Ammon's horn (tissue), 1 donor: ENCODE measurements at places on chromosomes 2 and 18.

- DNase-seq: no peak
Observed at GRCh38 chr2:70986499-70987189, 8.0 kb downstream of the TEX261 start.

GRCh38 chr2:238216651-238217184 lies 13.2 kb upstream of the ILKAP start:
- peak; percentile 96 for DNase-seq

GRCh38 chr2:9758741-9759140 lies 84.5 kb upstream of the TAF1B start:
- no peak for DNase-seq

DNA sequence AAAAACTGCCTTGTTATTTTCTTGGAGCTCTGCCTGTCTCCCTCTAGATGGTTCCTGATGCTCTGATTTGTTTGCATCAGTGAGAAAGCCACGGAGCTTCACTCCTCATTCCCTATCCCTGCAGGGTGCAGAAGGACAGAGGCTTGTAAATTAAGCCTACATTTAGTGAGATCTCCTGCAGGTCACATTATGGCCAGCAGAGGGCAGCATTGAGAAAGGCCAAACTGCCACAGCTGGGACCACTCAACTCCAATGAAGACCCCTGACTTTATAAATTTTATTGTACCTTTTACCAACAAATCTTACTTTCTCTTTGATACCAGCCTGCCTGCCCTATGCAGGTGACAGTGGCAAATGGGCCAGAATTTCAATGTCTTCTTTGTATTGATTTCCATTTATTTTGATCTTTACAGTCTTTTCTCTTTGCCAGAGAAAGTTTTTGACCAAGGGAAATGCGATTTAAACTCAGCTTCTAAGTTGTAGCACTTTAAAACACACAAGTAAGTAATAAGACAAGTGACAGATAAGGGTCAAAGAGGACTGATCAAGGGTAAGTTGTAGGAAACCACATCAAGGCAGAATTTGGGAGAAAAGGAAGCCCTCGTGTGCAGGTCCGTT lies 1029.1 kb upstream of the KLHL29 start:
- DNase-seq: peak; percentile 59

DNA sequence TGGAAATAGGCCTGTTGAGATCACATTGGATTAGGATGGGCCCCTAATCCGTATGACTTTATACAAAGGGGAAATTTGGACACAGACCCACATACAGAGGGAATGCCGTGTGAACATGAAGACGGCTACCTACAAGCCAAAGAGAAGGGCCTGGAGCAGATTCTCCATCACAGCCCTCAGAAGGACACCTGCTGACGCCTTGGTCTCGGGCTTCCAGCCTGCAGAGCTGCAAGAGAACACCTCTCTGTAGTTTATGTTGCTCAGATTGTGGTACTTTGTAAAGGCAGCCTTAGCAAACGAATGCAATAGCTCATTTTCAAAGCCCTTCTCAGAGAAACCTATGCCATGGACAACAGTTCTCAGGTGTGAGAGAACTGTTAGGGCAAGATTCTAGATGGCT lies 86.1 kb downstream of the LONRF2 start:
- no peak for DNase-seq

DNA sequence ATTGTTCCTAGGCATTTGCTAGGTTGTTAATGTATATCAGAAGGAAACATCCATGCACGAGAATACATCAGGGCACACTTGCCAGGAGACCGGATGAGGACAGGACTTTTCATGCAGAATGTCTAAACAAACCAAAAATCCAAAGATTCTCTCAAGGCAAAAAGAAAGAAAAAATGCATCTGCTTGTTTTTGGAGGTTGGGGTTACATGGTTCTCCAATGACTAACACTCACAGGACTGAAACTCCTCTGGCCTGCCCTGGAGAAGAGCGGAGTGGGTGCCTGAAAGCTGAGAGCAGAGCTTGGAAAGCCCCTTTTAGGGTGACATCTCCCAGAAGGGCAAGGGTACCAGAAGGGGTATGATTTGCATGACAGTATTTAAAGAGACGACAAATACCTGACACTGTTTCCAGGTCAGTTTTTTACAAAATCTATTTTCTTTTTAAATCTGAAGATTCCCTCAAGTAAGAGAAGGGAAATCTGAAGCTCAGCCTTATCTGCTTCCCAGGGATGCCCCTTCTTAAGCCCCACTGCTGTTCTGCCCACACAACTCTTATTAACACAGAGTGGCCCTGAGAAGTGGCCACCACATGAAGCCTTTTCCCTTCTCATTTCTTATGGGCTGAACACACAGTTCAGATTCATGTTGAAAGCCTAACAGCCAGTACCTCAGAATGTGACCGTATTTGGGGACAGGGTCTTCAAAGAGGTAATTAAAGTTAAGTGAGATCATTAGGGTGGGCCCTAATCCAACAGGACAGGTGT lies 216.4 kb downstream of the STK39 start:
- no peak for DNase-seq

DNA sequence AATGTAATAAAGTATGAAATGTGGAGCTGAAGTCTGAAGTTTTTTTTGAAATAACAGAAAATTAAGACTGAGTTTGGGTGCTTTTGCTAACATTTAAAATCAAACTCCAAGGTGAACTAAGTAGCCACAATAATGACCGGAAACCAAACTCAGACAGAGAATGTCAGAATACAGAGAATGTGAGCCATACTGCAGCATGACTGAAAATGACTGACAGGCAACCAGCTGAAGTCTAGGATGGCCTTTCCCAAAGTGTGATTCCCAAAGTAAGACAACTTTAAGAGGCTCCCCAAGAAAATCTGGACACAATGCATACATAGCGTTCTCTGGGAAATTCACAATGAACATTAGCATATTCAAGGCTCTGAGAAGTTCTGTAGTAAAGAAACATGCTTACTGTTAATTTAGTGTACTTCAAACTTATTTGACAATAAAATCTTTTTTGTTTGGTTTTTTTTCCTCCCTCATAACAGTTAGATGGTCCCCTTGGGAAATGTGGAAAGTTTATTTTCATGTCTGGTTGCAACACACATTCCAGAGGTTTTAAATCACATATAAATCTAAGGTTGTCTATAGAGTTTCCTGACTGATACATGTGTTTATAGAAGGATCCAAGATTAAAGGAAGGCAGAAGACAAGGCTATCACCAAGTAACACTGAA lies 28.6 kb downstream of the PLA2R1 start:
- DNase-seq: no peak

DNA sequence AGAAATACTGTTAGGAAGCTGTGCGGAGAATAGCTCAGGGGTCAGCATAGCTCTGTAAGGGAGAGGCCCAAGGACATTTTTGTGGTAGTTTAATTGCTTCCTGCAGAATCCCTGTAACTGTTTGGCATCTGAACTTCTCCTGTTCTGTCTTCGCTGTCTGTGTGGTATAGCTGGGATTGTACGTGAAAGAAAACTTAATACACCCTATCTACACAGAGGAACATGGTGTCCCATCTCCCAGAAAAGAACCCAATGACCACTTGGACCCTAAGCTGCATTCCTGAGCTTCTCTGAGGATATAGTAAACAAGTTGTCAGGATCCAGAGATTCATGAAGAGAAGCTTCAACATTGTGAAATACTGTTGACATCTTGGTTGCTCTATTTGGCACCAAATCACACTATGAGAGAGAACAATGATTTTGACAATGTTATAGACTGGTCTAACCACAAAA lies 81.3 kb downstream of the CDC42EP3 start:
- DNase-seq: no peak

DNA sequence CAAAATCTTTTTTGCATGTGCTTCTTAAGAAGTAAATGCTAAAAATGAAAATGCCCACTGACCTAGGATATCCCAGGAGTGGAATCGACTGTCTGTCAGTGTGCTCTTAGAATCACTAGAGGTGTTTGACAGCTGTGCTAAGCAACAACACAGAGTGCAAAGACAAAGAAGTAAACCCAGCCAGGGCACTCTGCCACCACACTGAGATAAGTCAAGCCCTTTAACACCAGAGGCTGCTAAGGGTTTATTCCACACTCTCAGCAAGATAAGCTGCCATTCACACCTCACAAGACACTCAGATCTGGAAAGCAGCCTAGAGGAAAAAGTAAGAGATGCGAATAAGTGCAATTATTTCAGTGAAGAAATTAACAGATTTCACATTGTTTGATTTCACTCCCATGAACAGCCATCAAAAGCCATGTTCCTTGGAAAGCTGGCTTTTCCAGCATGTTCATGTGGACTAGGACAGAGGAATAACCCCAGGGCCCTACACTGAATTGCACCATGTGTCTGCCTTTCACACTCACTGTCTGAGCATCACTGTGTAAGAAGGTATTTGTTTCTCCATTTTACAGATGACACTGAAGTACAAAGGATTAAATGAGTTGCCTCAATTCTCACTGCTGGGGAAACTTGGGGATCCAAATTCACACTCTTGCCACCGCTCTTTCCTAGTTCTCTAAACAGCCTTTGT lies 6.0 kb upstream of the BMP10 start:
- no peak for DNase-seq

GRCh38 chr2:152467677-152468410 lies 132.9 kb downstream of the FMNL2 start:
- DNase-seq: no peak
